Cortex of kidney (tissue), 1 donor: ENCODE measurements at places on chromosomes 11 and 22.

GRCh38 chr11:115721296-115721995 is 217.2 kb upstream of the CADM1 start:
- DNase-seq, result no peak

DNA sequence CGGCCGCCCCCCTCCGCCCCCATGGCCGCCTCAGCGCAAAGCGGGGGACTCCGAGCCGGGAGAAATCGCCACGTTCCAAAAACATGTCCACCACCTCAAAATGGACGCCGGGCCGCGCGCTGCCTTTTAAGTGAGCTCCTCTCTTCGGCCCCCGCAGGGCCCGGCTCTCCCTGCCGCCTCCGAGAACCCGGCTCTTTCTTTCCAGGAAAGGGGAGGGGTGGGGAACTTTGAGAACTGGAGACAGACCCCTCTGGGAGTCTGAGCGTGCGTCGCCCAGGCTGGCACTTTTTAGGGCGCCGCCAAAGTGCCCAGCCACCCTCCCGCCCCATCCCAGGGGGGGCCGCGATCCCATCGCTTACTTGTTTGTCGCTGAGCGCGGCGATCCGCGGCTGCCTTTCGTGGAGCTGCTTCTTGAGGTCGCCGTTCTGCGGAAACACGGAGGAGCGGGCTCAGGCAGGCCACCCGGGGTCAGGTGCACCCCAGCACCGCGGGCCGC is 1.6 kb downstream of the PHF21B start:
- no peak for DNase-seq

- no peak for DNase-seq
These were observed 471 bp upstream of the TMEM184B start for GRCh38 chr22:38273135-38273826.

GRCh38 chr11:7514099-7514591 is 346 bp downstream of the PPFIBP2 start:
- DNase-seq, result no peak

DNA sequence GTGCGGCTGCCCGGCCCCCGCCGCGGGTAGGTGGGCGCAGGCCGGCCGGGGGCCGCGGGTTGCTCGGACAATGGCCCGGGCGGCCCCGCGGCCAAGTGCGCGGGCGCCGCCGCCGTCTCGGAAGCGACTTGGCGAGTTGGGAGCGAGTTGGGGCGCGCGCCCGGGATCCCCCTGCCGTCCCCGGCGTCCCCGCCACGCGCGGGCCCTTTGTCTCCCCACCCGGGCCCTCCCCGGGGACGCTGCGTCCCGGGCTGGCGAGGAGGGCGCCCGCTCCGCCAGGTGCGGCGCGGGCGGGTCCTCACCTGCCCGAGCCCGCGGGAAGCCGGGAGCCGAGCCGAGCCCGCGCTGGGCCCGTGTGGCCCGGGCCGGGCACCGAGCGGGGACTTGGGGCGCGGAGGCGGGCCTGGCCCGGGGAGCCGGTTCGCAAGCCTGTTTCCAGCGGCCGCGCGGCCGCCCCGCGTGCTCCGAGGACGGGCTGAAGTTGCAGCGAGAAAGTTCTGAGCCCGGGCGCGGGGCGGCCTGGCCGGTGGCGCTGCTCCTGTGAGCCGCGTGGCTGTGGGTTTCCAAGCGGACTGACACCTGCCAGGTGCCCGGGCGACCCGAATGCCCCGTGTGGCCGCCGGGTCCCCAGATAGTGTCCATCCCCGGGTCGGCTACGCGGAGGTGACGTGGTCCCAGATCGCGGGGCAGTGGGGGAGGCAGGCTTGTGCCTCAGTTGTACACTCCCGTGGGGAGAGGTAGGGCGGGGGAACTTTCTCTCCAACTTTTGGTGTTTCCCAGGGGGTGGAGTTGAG is 586 bp downstream of the LRP5 start:
- DNase-seq, result no peak

DNA sequence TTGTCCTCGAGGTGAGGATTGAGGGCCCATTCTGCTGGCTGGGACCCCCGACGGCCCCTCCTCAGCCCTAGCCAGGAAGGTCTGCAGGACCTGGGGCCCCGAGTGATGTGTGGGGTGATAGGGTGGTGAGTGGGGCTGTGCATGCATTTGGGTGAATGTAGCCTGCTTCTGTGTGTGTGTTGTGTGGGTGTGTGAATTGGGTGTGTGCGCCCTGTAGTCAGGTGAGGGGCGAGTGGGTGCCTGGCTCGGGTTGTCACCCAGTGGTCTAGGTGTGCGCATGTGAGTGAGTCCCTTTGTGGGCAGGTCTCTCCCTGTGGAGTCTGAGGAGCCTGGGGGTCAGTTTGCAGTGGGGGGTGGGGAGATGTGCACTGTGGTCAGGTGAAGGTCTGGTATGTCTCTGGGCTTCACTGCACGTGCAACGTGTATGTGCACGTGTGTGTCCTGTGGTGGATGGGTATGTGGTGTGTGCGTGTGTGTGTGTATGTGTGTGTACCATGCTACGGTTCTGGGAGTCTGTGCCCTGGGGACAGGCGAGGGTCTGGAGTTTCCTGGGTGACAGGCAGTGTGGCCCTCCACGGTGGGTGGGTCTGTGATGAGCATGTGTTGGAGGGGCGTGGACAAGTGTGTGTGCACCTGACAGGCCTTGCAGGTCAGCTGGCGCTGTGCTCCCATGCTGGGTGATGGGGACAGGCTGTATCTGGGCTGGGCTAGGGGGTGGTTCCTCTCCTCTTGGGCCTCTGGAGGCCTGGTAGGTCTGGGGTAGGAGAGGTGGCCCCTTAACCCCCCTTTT is 1.0 kb downstream of the TMEM151A start:
- DNase-seq, result no peak

DNA sequence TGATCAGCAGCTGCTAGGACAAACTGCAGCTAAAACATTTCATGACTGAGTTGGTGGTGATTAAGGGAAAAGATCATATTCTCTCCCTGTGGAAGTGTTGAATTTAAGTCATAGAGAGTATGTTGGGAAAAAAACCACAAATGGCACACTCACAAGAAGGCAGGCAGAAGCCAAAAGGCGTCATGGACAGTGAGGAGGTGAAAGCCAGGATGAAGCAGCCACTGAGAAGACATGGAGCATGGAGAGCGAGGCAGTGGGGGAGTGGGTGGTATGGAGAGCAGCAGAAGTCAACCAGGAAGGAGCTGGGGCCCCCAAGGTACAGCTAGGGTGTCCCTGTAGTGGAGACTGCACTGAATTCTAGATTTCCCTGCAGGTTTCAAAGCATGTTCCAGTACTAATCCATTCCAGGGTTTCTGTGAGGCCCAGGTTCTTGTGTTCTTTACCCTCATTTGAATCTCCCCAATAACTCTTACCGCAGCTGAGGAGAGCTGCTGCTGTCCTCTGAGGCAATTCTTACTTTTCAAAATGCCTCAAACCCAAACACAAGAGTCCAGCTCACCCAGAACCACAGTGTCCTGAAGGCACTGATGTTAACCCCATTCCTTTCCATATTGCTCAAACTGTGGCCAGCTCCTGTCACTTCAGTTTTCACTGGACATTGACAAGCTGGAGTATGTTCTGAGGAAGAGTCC is 191.8 kb upstream of the E2F8 start:
- no peak for DNase-seq

DNA sequence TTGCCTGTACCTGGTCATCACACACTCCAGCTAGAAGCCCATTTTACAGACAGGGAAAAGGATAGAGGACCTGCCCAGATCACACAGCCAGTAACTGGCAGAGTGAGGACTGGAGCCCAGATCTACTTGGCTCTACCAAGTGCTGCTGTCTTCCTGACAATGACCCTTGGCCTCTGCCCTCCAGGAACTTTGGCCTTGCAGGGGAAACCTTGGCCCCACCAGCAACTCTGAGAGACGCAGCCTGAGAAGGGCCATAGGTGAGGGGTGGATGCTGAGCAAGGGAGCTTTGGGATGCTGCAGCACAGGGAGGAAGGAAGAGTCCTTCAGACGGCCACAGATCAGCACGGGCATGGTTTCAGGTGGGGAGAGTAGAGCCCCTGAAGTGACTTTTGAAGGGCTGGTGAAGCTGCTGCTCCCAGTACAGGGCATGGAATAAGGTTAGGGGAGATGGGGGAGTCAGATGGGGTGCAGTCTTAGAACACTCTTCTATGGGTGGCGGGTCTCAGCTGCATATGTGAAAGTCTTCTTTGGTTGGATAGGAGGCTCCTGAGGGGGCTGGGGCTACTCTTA is 2.0 kb upstream of the CAPN5 start:
- no peak for DNase-seq

- DNase-seq, result no peak
These were observed 16.1 kb upstream of the NTM start for GRCh38 chr11:131354251-131354701.

GRCh38 chr22:50342651-50343540 is at the start of gene PPP6R2:
TSS of gene PPP6R2 (plus strand) at chr22:50343327. CDS start at chr22:50393909, 50,582 bp downstream.
- DNase-seq, result no peak

GRCh38 chr22:24440270-24440717 is 12.9 kb downstream of the ADORA2A start:
- no peak for DNase-seq

GRCh38 chr22:39244496-39245129 is at the start of gene PDGFB:
TSS of gene PDGFB (minus strand) at chr22:39244982. CDS start at chr22:39243963, 1,019 bp downstream.
- DNase-seq, result no peak

DNA sequence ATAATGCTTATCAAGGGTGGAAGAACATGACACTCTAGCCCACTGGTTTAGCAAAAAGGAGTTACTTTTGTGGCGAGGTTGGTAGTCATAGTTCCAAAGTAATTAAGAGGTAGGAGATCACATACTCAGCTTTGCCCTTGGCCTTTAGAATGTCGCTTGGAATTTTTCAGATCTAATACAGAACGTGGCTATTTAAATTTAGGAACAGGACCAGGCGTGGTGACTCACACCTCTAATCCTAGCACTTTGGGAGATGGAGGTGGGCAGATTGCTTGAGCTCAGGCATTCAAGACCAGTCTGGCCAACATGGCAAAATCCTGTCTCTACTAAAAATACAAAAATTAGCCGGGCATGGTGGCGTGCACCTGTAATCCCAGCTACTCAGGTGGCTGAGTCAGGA is 26.1 kb upstream of the ZNRF3 start:
- no peak for DNase-seq

DNA sequence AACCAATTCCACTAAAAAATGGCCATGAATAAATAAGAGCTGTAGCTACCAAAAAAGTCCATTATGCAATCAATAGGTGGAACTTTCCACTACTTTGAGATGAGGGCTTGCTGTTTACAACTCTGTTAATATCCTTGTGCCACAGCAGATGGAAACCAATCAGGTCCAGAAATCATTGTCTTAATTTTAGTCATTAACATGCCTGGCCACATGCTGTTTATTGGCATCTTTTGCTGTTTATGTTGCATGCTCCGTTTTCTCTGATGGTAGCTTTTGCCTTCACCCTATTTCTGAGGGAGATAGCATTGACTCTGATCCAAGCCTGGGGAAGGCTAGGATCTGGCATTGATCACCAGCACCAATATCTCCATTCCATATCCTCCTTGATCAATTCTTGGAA is 192.9 kb upstream of the SEZ6L start:
- no peak for DNase-seq

DNA sequence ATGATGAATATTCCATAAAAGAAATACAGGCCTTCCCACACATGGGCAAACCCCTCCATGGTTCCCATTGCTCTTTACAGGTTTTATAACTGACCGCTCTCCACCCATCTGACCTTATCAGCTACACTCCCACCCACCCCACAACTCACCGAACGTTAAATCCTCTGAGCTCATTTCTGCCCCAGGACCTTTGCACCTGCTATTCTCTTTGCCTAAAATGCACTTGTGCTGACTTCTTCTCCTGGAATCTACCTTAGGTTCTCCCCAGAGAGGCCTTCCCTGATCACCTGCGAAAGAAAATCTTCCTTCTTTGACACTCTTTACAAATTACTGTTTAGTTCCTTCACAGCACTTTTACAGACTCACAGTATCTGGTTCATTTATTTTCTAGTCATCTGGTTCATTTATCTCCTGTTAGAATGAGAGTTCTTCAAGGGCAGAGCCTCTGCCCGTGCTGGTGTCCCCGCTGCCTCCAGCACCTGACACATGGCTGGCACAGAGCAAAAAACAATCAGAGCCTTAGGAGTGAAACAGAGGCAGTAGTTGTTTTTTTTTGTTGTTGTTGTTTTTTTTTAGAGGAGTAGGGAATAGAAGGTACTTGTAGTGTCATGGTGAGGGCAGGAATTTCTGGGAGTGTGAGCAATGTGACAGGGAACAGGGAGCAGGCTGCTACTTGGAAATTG is 21.6 kb upstream of the GRK3 start:
- DNase-seq, result no peak

GRCh38 chr11:257766-258493 is 20.3 kb upstream of the NLRP6 start:
- DNase-seq, result no peak

DNA sequence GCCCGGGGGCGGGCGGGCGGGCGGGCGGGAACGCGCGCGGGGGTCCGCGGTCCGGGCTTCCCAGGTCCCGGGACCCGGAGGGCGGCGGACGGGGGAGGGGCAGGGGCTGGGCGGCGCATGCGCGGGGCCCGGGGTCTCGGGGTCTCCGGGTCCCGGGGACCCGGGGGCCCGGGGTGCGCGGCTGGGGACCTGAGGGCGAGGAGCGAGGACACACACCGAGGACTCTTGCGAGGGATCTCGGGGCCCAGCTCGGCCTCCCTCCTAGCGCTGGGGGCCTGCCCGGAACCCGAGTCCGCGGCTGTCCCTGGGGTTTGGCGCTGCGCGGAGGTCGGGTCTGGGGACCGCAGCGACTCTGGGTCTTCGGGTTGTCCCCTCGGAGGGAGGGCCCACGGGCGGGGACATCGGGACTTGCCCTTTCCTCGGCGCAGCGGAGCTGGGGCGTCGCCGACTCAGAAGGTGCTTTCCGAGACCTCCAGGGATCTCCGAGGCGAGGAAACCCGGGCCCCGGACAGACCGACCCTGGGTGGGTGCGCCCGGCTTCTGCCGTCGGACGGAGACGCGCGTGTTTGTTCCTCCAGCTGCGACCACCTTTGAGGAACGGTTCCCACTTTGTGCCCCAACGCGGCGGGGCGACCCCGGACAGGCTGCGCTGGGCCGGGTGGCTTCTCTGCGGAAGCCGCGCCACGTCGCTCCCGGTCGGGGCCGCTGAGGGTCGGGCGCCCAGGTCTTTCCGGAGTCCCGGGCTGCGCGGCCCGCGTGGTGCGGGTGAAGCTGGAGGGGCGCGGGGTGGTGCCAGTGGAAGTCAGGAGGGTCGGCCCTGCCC is 540 bp downstream of the PPARA start:
- DNase-seq, result no peak

- DNase-seq, result no peak
These were observed 46.3 kb downstream of the AMOTL1 start for GRCh38 chr11:94814272-94814976.

- no peak for DNase-seq
These were observed 362.0 kb downstream of the METTL15 start for GRCh38 chr11:28470180-28470579.
